ENCODE measurements at places on chromosomes 3 and 15.

GRCh38 chr3:53804697-53805462, 41.3 kb downstream of the CHDH start:
- DNase-seq, result no peak

- DNase-seq, result peak; percentile 49
These were observed 34.5 kb upstream of the MAP3K13 start for GRCh38 chr3:185328324-185329004.

DNA sequence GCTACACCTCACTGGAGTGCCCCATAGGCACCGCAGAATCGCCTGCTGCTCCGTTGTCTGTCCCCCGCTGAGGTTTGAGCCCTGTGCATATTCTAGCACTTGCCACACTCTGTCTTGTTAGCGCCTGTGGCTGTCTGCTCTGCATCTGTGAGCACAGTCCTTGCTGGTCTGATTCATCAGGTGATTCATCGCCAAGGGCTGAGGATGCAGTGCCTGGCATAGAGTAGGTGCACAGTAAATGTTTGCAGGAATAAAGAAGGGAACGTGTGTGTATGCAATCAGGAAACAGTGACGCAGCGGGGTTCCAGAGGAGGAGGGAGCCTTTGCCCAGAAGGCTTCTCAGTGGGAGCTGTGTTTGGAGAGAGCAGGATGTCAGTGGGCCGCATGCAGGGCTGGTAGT, 124.0 kb upstream of the PLXNA1 start:
- no peak for DNase-seq

GRCh38 chr15:70742928-70743327, 20.4 kb downstream of the UACA start:
- DNase-seq, result no peak

DNA sequence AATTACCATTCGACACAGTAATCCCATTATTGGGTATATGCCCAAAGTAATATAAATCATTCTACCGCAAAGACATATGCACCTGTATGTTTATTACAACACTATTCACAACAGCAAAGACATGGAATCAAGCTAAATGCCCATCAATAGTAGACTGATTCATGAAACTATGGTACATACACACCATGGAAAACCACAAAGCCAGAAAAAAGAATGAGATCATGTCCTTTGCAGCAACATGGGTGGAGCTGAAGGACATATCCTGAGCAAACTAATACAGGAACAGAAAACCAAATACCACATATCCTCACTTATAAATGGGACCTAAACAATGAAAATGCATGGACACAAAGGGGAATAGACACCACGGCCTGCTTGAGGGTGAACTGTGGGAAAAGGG, 11.1 kb upstream of the MCF2L2 start:
- DNase-seq, result no peak

DNA sequence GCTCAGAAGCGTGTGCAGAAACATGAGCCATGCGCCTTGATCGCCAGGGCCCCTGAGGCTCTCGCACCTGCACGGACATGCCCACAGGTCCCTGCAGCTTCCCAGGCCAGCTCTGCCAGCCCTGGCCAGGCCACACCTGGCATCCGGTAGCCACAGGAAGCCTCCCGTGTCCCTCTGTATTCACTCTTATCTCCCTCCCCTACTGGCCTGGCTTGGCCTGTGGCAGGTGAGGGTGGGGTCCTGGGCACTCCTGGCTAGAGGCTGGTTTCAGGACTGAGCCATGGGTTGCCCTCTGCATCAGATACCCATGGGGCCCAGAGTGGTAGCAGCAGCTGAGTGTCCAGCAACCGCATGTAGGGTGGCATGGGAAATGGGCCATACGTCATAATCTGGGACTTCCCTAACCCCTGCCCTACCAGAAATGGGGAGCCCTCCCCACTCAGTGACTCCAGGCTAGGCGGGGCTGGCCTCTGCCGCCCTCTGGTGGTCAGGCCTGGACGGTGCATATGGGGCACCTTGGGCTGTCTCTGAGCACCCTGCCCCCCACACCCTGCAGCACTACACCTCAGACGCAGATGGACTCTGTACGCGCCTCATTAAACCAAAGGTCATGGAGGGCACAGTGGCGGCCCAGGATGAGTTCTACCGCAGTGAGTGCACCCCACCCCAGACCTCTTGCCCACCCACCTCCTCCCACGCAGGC, 12.6 kb upstream of the LMAN1L start:
- peak; percentile 88 for DNase-seq

Data from hematopoietic multipotent progenitor cell treated with erythropoietin and hydrocortisone succinate and interleukin-3 and kit ligand, for 6 days (in vitro differentiated cells).